CD4-positive, alpha-beta T cell treated with Interferon alpha-2 for 1 hour (primary cell): ENCODE measurements at places on chromosomes 11 and 22.

DNA sequence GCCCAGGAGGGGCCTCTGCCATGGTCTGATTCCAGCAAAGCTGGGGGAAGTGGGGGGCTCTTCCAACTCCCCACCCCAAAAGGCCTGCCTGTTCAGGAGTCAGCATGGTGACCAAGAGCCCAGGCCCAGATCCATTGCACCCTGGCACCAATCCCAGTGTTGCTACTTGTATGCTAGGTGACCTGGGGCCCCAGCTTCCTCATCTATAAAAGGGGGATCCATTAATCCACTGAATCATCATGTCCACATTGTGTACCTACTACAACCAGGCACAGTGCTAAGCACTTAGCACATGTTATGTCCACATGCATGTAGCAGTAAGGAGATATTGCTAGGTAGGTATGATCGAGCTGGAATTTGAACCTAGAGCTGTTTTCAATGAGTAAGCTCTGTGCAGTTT, 2.0 kb downstream of the SYT12 start:
- DNase-seq: no peak

DNA sequence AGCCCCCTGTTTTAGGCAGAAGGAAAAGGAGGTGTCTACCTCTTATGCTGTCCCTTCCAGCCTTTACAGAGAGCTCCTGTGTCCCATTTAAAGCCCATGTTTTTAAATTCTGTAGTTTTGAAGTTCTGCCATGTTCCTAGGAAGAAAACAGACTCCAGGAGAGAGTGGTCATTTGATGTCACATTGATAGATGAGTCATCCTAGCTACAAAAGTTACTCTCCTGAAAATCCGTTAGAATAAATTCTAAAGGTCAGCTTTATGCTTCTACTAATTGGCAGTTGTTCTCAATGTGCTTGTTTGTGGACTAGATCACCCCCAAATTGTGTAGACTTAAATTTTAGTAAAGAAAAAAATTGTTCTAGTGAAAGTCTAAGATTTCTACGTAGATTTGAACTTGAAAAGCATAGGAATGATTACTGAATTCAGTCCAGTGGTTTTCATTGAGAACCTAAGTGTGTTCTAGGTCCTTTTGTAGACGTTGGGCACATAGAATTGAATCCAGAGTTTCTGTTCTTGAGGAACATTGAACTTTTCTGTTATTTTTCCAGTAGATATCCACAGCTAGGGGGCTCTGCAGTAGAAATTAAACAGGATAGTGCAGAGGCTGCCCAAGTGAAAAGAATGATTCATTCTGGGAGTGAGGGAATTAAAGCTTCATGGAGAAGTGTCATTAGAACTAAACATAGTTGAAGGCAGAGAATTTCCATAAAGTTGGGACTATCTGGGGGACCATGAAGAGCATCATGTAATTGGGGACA, 140.6 kb upstream of the RASSF10 start:
- no peak for DNase-seq

GRCh38 chr11:111336582-111337256, 38.4 kb downstream of the POU2AF3 start:
- no peak for DNase-seq

DNA sequence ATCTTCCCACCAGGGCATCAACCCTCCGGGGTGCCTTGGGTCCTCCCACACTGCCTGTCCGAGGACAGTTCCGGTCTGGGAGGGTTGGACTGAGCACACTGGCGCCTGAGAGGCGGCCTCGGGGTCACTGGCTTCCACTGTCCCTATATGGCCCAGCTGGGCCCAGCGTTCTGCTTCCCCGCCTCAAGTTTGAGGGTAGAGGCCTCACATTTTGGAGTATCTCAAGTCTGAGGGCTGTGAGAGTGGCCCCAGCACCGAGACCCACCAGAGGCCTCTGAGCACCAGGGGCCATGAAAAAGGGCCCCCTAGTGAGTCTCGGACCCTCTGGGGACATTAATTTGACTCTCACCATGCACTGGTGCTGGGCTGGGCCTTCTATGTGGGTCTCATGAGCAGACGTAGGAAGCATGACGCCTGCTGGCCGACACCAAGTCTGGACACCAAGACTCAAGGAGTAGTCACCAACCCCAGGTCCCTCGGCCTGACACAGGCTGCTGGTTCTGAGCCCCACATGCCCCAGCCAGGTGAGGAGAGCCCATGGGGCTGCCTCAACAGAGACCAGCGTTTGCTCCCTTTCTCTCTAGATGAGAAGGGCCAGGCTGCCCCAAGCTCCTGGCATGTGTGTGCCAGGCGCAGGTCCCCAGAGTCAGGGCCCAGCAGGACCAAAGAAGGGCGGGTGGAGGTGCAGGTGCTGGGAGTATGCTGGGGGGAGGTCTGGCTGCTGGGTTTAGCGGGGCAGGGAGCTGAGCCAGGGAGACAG, 27.5 kb downstream of the ARVCF start:
- DNase-seq: no peak

- no peak for DNase-seq
Measured at GRCh38 chr11:116355104-116355503, 417.7 kb downstream of the BUD13 start.

- DNase-seq: peak; percentile 5
Measured at GRCh38 chr22:35930933-35931332, 97.7 kb downstream of the RBFOX2 start.

DNA sequence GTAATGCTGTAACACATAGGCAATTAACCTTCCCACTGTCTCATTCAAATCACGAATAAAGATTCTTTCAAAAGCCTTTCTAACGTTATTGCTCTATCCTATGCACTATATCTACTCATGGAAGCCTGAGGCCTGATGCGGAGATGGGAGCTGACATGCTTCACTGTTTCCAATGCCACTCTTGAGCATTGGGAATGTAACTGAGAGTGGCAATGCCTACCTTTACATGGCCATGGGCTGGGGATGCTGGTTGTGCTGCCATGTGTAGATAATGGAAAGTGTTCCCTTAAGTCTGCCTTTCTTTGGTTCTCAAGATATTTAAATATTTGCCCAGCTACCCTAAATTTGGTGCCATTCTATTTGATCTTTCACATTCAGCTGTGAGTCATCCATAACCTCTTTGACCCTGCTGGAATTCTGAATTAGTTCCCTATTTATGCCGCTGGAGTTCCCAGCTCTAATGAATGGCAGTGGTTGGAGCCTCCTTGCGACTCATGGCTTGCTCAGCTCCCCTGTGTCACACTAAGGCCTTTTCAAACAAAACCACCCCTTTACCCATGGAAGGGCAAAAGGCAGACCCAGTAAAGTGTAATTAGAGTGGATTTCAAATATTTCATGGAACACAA, 21.4 kb upstream of the DKK3 start:
- DNase-seq: no peak

DNA sequence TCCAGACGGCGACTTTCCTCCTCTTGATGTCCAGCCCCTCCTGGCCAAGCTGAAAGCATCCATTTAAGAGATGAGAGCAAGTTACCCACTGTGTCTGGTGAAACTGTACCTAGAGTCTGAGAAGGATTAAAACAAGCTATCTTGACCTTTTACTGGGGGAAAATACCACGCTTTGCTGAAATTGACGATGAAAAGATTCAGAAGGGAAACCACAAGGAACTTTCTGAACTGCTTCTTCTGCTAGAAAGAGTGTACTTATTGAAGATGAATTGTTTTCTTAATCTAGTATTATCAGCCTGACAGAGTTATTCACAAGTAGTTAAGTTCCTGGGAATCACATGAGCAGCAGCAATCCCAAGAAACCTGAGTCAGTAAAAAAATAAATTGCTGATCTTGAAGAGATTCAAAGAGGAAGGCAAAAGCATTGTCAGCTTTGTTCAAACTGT, 13.1 kb upstream of the MS4A6A start:
- no peak for DNase-seq

DNA sequence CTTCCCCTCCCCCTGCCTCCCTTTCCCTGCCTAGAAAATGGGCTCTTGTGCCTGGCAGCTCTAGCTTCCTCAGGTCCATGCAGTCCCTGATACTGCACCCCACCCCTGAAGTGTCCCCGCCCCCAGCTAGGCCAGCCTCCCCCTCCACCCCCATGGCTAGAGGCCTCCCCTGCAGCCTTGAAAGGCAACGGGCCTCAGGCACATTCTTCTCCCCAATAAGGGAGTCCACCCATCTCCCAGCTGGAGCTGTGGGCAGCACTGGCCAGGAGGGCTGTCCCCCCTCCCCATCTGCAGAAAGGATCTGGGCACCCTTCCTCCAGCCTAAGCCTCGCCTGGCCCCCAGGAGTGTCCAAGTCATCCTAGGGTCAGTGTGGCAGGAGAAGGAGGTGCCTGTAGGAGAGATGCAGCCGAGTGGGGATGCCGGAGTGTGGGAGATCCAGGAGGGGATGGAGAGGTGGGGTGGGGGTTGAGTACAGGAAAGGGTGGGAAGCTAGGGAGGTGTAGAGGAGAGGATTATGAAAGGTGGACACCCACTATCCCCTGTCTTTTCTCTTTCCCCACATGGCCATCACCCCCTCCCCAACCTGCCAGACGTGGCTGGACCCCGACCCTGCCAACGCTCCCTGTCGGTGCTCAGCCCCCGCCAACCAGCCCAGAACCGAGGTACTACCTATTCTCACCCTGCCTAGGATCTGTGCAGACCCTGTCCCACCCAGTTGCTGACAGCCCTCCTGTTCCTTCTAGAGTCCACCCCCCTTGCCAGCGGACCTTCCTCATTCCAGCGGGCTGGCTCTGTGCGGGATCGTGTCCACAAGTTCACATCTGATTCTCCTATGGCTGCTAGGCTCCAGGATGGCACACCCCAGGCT, 9.3 kb downstream of the SMTN start:
- DNase-seq: no peak

DNA sequence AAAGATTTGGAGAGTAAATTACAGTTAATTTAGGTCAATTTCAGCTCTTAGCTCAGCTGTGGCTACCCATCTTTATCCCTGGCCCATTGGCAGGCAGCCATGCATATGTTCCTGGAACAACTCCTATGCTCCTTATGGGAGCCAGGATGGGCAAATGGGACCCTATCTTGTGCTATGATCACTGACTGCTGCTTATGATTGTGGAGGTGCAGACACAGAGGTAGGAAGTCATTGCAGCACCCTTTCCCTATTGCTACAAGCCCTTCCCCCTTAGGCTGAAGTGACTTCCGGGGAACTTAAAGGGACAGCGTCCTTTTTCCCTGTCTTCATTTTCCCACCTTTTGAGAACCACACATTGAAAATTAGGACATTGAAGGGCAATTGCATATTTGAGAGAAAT, 112.7 kb downstream of the FCHSD2 start:
- DNase-seq: no peak

GRCh38 chr22:48088926-48089536, 1326.6 kb downstream of the TBC1D22A start:
- no peak for DNase-seq

DNA sequence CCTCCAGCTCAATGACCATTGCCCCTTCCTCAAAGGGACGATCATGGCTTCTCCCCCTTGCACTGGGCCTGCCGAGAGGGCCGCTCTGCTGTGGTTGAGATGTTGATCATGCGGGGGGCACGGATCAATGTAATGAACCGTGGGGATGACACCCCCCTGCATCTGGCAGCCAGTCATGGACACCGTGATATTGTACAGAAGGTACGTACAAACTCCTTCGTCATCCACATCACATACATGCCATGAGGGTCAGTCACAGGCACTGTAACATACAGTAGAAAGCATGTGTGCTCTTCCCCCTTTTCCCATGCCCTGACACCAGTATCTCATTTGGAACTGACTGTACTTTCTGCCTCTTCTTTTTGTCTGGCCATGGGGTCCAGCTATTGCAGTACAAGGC, 4.0 kb downstream of the TAF10 start:
- no peak for DNase-seq
